Non-pigmented ciliary epithelial cell (primary cell): ENCODE measurements at places on chromosomes 7 and 10.

DNA sequence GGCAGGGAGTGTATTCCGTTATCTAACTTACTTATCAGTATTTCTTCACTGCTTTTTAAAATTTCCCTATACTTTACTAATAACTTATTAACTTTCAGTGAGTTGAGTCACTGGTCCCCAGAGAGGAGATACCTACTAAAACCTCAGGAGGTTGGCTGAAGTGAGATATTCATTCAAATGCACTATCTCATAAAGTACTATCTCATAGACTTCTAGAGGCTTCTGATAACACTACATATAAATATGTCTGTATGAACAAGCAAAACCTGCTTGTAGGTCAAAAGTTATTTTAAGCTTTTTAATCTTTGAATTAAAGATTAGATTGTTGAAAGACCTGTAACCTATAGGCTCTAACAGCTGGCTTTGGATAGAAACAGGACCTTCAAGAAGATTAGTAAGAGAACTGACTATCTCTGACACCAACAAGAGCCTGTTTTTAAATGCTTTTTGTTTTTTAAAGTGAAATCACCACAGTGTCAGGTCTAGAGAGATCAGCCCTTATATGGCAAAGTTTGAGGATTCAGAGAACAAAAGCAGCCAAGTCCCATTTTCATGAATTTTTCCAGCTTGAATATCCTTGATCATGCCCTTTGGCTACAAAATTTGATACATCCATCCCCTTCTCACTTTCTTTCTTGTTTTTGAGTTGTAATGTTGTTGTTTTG is 242.2 kb downstream of the ARL4A start:
- no peak for DNase-seq

- DNase-seq, result no peak
These were observed 140.3 kb upstream of the TCF7L2 start for GRCh38 chr10:112809736-112810135.

DNA sequence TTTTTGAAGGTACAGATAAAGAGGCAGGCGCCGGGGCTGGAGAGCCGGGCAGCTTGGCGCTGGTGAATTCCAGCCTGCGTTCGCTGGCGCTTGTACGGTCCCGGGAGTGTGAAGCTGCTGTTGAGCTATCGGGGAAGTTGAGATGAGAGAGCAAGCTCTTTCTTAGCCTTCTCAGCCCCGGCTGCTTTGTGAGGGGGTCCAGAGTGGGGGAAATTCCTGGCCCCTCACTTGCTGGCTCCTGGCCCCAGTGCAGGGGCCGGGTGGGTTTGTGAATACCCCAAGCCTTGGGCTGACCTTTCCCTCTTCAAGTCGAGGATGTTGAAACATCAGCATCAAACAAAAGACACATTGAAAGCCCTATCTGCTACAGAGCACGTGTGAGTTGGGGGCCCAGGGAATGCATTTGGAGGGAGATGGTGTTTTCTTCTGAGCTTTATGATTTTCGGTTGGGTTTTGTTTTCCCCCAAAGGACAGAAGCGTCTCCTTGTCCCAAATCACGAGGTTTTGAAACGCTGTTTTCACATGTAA is 2.7 kb downstream of the ZMIZ1 start:
- DNase-seq, result no peak

GRCh38 chr7:45402480-45403218 is 171.5 kb upstream of the ADCY1 start:
- DNase-seq, result peak; percentile 83

- DNase-seq, result no peak
These were observed 123.4 kb upstream of the NEBL start for GRCh38 chr10:21020545-21020944.

DNA sequence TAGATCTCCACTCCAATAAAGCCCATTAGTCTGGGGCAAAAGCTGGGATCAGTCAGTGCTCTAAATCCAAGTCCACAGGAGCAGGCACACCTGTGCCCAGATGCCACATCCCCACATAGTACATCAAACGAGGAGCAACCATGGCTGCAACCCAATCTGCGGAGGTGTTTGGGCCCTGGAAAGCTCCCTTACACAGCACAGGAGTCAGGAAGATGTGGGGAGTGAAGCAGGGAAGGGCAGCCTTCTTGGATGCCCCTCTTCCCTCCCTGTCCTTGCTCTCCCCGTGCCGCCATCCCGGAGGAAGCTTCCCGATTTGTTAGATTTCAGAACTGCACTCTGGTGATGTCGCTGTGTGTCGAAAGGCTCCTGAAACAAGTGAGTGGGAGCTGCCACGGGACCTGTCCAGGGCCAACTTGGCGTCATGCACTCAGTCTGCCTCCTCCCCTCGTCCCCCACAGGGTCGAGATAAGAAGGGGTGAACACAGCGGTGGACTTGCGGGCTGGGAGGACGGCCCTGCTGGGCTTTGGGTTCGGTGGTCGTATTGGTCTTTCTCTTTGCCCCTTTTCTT is 230.6 kb upstream of the GRB10 start:
- DNase-seq, result no peak

DNA sequence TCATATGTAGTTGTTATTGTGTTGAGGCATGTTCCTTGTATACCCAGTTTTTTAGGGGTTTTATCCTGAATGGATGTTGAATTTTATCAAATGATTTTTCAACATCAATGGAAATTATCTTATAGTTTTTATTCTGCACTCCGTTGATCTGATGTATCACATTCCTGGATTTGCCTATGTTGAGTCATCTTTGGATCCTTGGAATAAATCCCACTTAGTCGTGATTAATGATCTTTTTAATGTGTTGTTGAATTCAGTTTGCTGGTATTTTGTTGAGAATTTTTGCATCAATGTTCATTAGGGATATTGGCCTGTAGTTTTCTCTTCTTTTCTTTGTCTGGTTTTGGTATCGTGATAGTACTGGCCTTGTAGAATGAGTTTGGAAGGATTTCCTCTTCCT is 648.6 kb upstream of the GRM3 start:
- no peak for DNase-seq

DNA sequence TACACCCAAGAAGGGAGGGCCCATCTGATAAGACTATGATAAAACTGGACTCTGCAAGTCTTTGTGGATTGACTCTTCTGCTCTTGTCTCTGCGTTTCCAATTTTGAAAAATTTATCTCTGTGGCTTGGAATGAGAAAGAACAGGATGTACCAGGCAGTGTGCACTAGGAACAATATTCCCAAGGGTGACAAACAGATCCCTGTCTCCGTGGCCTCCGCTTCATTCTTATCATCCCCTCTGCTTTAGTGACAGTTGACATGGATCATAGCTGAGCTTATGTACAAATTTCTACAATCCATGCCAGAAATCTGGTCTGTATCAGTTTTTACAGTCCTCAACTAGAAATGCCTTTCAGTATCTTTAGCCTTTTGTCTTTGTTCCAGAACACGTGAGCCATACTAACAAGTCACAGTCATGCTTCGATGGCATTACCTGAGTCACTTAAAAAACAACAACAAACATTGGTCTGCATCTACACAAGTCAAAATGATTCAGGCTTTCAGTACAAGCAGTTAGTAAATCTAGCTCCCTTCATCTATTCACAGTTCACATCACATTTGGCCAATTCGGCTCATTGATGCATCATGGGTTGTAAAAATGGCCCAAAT is 393.6 kb upstream of the CELF2 start:
- no peak for DNase-seq

GRCh38 chr10:72277340-72277995 is 3.7 kb downstream of the DDIT4 start:
- DNase-seq, result no peak

DNA sequence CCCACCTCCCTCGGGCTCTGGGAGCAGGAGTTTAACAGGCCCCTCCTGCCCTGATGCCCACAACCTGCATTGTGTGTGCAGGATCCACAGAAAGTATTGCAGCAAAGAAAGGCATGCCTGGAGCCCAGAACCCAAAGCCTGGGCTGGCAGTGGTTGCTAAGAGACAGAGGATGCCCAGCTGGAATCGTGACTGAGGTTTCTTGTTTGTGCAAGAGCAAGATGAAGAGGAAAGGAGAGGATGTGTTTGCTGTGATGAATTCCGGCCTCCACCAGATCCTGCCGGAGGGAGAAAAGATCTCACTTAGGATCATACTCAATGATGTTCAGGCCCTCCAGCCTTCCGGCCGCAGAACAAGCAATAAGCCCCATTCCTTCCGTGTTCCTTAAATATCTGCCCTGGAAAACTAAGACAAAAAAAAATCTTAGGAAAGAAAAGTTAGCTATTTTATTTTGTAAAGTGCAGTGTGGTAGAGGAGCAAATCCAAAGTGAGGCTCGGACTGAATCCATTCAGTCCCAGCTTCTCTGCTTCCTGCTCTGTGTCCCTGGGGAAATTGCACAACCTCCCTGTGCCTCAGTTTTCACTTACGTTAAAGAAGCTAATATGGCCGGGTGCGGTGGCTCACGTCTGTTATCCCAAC is 57.1 kb downstream of the SLIT1 start:
- DNase-seq, result no peak

DNA sequence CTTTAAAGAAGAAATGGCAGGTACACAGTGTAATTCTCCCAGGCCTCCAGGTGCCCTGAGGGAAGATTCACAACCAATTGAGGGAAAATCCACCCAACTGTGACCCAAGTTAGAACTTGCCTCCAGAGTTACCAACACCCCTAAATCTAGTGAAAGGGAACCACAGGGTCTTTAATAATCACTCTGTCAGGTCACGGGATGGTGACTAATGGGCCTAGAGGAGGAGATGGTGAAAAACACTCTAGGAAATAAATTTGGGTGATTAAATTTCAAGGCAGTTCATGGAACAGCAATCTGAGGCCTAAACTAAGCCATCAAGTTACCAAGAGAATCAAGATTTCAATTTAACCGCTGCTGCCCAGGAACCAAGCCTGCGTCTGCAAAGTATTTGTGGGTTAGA is 26.7 kb upstream of the SLF2 start:
- DNase-seq, result no peak

DNA sequence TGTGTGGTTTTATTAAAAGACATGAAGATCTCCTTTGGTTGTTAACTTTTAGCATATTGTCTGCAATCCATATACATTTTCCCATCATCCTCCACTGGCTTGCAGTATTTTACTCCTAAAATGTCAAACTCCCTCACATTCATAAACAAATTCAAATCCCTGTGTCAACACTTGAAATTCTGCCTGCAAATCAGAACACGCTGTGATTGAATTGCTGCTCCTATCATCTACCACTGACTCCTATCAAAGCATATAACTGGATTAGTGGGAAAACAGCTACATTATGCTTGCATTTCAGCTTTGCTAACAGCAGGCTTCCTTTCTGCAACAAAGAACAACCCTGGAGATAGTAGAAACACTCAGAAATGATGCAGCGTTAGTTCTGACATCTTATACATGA is 281.8 kb upstream of the HGF start:
- DNase-seq, result no peak

GRCh38 chr10:58698777-58699356 is 186.2 kb downstream of the BICC1 start:
- DNase-seq, result no peak

- DNase-seq, result peak; percentile 54
These were observed 34.3 kb downstream of the INPP5A start for GRCh38 chr10:132571650-132572544.

DNA sequence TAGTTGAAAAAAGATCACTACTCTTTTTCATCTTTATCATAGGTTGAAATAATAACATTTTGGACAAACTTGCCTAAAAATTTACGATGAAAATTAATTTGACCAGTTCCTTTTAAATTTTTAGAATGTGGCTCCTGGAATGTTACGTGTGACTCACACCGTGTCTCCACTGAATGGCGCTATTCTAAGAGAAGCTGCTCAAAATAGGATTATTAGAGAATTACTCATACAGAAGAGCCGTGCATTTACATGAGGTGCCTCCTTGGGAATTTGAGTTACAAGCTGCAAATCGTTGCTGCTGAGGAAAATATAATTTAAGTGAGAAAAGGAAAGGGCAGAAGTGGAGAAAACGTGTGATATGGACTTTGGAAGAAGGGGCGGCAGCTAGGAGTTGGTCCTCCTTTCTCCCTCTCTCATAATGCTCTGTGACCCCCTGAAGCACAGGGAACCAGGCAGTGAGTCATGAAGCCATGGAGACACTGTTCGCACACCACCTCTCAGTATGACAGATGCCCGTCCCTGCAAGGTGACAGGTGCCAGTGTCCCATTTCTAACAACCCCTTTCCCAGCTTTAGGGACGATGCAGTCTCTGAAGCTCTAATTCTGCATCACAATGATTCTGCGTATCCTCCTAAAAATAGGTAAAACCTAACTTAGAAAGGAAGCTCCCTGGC is 323.2 kb upstream of the COBL start:
- DNase-seq, result peak; percentile 2

DNA sequence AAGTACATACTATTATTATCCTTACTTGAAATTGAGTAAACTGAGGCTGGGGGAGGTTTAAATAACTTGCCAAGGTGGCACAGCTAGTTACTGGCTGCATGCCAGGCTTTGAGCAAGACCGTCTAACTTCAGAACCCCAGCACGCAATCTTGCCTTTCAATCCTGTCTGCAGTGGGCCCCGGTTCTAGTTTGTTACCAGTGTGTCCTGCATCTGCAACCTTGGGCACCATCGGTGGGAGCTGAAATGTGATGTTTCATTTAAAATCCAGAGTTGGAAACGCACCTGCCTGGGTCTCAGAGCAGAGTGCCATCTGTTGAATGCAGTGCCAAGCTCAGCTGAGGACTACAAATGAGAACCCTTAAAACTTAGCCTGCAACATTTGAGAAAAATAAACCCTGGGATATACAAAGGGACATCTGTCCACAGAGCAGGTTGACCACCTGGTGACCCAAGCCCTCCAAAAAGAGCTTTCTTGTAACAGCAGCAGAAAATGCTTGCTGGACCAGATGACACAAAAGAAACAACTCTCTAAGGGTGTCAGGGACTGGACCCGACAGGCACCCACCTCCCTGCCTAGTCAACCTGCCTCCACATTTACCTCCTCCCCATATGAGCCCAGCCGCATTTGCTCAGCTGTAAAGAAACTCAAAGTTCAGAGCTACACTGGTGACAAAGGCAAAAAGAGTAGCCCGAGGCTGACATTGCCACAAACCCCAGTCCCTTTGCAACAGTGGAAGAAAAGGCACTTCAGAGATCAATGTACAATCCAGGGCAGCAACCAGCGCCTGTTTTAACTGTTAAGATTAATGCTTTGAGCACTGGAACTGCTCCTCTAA is 1.7 kb downstream of the SH3PXD2A start:
- no peak for DNase-seq

DNA sequence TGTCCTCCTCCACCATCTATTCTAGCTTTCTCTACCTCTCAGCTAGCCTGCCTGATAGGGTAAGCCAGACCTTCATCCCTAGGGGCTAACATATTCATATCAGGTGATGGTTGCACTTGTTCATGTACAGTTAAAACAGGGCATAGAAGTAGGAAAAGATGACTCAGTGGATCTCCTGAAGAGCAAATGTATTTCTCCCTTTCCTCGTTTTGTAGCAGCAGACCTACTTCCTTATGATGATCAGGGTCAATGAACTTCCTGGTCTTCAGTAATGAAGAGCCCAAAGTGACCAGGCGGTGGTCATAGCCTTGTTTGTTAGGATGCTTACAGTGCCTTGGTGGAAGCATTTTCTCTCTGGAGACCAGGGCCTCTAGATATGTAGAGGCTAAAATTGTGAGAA is 6.3 kb downstream of the LIPJ start:
- DNase-seq, result no peak

DNA sequence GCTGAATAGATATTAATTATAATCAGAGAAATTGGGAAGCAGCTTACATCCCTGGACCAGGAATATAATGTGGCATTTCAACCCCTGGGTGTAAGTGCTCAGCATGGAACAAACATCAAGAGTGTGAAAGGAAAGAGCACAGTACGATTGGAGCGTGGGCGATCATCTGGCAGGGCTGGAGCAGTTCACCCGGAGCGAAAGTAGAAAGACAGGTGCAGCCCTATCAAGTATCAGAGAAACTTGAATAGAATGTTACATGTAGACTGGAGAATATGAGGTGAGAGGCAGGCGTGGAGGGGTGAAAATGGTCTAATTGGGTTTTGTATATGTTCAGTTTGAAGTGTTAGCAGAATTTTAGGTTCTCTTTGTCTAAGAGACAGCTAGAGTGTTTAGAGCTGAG is 303.0 kb downstream of the MDFIC start:
- no peak for DNase-seq
